Thoracic aorta (tissue), 2 donors: ENCODE measurements at places on chromosomes 11 and 22.

DNA sequence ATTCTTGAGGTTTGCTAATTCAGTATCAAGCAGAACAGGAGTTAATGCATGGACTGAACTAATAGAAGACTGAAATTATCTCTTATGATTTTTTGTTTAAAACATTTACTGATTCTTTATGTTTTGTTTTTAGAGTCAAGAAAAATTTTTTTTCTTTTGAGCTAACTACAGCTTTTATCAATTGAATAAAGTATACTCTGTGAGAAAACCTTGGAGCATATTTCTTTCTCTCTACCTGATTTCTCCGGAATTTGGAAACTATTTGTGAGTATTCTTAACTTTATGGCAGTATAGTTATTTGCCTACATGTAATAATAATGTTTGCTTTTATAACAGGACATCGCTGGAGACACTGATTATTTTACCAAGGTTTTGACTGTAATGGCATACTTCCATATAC, 18.1 kb upstream of the CRTAM start:
- no peak for DNase-seq

- no peak for DNase-seq
Observed at GRCh38 chr11:117735350-117735977, 61.6 kb downstream of the DSCAML1 start.

DNA sequence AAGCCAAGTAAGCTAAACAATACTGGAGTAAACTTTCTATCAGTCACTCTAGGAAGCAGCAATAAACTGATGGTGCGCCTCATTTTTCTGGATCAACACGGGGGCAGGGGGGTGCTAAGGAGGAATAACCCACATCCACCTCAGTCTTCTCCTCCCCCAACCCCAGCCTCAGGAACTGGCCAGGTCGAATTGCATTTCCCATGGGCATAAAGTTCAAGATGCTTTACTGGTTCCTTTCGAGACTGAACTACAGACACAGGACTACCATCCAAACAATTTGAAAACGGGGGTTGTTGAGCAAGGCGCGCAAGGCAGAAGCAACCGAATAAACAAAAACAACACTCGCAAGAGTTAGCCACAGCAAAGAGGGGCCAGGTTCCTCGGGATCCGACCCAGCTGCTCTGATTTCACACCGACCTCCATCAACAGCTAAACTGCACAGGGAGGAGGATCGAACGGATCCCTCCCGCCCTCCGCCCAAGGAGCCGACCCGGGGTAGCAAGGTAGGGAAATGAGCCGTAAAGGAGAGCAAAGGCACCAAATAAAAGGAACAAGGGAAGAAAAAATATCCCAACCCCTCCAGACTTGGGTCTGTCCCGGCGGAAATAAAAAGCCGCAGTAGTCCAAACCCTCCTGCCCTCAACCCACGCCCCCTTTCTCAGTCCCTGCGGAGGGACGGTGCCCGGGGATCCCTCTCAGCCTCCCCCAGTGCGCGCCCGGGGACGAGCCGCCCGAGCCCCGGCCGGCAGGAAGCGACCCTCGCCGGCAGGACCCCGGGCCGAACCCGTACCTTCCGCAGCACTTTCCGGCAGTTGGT, 801 bp downstream of the SESN3 start:
- DNase-seq: no peak

GRCh38 chr22:24512043-24512442, 16.9 kb downstream of the UPB1 start:
- no peak for DNase-seq

GRCh38 chr11:44747316-44747715, 20.6 kb downstream of the TSPAN18 start:
- no peak for DNase-seq

- no peak for DNase-seq
Observed at GRCh38 chr22:45775062-45775461, 103.4 kb downstream of the ATXN10 start.

- no peak for DNase-seq
Observed at GRCh38 chr11:2890466-2891294, 5.1 kb upstream of the CDKN1C start.

GRCh38 chr11:128727320-128727719, 33.4 kb downstream of the FLI1 start:
- no peak for DNase-seq

DNA sequence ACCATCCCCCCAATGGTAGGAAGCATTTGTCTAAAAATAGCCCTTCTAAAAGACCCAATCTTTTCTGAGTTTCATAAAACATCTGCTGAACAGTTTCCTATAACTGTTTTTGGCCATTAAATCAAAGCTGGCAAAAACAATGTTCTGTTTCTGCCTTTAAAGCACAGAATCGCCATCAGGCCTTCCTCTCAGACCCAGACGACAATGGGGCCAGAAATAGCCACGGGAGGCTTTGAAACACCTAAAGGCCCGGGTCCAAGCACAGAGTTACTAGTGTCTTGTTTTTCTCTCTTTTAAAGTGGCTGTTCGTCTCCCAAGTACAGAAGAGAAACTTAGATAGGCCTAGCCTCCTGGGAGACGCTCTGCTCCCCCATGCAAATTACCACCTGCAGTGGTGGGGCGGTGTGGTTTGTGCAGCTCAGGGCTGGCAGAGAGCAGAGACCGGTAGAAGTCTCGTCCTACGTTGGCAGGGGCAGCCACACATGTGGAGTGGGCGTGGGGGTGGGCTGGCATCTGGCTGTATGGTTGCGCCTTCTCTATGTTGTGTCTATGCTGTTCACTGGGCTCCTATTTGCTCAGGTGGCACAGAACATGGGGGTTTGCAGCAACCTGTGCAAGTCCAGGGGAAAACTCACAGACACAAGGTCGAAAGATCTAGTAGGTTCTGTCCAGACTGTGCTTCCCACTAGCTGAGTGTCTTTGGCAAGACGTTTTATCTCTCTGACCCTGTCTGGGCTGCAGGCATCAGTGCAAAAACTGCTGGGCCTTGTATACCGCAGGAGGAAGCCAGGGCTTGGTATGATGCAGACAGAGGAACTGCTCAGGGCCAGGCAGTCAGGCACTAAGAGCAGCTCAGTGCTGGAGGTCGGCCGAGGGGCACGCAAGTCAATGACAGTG, 23.6 kb upstream of the ETS1 start:
- DNase-seq: no peak

- DNase-seq: peak; percentile 43
Observed at GRCh38 chr11:17389211-17389956, 925 bp upstream of the KCNJ11 start.

GRCh38 chr11:71454470-71455113, 1.6 kb downstream of the NADSYN1 start:
- no peak for DNase-seq

GRCh38 chr22:29693671-29694070, 26.1 kb upstream of the CABP7 start:
- DNase-seq: no peak

DNA sequence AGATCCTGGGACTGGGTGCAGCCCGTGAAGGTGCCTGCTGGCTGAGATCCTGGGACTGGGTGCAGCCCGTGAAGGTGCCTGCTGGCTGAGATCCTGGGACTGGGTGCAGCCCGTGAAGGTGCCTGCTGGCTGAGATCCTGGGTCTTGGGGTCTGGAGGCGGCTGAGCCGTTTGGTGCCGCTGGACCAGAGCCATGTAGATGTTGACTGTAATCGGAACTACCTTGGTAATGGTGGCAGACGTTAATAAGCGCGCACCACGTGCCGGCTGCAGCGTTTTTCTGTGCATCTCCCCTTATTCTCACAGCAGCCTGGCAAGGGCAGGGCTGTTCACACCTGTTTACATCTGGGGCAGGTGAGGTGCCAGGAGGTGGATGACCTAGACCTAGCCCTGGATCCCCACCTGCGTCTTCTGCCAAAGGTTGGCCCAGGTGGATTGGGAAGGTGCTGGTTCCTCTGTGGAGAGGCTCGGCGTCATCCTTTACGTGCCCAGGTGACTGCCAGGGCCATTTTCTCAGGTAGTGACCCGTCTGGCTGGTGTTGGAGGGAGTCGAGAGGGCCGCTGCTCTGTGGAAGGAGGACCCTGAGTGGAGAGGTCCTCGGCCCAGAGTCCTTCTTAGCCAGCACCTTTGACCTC, 382.5 kb downstream of the TBC1D22A start:
- DNase-seq: no peak

DNA sequence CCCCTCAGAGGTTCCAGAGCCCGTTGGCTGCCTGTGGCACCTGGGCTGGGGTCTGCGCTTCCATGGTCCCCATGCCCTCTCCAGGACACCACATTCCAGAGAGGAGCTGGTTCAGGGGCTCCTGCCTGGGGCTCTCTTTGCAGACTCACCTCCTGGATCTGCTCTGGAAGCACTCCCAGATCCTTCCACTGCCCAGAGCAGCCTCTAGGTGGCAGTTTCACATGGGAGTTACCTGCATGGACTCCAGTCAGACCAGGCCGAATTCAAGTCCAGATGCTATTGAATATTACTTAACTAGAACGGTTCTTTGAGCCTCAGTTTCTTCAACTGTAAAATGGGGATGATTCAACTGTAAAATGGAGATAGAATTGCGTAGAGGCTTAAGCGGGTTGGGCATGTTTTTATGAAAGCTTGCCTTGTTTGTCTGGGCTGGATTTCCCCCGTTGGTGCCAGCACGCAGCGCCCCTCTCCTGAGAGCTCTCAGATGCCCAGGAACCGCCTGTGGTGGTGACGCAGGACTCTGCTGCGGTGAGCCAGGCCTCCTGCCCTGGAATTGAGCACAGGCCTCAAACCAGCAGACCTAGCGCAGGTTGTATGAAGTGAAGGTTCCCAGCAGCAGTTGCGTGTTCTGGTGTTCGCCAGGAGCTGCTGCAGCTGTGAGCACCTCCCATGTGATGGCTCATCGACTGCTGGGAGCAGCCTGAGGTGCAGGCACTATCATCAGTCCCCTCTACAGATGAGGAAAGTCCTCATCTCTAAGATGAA, 44.2 kb downstream of the LMO1 start:
- no peak for DNase-seq

DNA sequence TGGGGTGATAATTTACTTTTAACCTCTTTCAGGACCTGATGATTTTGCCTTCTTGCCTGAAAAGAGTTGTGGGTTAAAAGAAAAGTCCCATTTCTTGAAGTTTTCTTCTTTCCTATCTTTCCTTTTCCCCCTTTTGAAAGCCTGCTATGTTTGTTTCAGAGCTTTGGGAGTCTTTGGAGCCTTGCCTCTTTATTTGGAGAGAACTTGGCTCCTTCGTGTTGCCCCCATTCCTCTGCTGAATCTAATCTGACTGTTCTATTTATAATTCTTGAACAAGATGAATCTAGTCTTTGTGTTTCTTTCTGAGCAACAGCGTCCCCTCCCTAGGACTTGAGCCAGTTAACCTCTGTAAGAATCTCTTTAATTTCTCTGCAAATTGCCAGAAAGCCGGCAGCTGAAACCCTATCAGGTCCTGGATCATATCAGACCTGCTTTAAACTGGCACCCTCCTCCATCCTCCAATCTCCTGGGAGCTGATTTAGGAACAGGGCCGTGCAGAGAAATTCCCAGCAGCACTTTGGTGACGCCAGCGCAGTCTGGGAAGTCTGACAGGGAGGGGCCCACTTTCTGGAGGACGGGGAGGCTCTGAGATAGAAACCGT, 289.1 kb upstream of the SORL1-AS1 start:
- DNase-seq: peak; percentile 71

DNA sequence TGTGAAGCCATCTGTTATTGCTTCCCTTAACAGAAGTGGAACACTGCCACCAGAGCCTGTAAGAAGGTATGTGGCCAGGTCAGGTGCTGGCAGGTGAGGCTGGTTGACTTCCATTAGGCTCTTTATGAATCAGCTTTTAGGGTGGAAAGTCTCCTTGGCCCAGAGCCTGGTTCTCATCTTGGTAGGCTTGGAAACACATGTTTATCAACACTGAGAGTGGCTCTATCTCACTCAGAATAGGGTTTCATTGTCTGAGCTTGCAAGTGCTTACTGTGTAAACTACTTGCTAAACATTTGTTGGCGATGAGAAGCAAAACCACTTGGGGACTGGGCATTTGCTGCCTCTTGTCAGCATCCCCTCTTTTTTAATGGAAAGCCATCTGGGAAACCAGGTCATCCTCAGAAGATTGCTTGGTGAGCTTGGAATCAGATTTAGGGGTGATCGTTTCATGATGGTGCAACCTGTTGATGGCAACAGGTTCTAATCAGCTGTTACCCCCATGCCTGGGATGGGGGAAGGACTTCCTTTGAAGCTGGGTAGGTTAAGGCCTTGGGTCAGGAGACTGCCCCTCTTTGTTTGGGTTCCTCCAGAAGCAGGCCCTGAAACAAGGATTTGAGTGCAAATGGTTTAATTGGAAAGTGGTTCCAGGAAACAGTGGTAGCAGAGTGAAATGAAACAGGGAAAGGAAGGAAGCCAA, 75.0 kb upstream of the AMPD3 start:
- no peak for DNase-seq

DNA sequence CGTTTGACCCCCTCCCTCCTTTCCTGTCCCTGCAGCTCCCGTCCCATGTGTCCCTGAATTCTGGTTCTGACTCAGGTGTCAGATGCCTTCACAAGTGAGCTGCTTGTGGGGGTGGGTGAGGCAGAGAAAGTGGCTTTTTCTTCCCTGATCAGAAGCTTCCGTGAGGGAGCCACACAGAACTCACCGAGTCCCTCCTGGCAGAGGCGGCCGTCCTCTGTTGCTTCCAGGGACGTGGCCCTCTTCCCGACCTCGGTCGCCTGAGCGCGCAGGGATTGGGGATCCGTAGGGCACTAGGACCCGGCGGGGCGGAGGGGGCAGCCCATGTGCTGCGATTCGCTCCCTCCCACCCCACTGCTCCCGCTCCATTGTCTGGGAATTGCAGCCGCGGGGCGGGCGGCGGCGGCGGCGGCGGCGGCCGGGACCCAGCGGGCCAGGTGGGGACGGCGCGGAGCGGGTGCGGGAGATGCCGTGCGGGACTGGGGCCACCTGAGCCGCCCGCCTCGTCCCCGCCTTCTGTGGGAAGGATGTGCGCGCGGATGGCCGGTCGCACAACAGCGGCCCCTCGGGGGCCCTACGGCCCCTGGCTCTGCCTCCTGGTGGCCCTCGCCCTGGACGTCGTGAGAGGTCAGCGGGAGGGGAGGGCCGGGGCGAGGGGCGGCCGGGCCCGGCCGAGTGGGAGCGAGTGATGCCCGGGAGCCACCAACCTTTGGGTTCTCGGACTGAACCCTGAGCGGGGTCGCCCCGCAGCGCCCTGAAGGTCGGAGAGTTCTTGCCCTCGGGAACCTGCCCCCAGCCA, at the start of gene TMEM132A:
Gene TMEM132A (plus strand): TSS at position 351 of the 796 bp plus-strand sequence. CDS start 174 bp downstream, at position 525.
- no peak for DNase-seq

DNA sequence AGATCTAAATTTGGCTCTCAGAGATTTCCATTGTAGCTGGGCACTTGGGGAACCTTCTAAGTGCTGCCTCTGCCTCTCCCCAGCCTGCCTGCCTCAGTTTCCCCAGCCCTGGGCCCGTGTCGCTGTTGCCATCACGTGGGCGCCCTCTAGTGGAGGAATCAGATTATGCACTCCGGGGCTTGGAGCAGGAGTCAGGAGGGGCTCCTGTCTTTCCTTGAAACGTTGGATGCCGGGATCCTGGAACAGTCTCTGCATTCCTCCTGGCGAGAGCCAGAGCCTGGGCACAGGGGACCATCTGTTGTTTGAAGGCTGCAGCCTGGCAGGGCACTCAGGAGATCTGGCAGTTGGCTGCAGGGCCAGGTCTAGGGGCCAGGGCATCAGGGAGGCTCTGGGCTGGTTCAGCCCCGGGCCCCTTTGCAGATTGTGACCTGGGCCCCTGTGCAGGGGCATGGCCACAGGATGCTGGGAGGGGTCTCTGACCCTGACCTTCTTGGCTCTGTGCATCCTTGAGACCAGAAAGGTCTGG, 71.6 kb downstream of the LRP5 start:
- DNase-seq: peak; percentile 55

GRCh38 chr11:31981457-31981856, 109.4 kb upstream of the RCN1 start:
- no peak for DNase-seq

GRCh38 chr11:39690856-39691255, 1768.6 kb downstream of the LRRC4C start:
- no peak for DNase-seq

GRCh38 chr22:29917052-29917902, 34.3 kb downstream of the MTMR3 start:
- DNase-seq: no peak
